ENCODE measurements at places on chromosomes 2 and 18.
A peak's percentile ranks its signal among the peaks of the same experiment; 100 is the strongest.

GRCh38 chr2:42010743-42011298, 37.0 kb upstream of the PKDCC start:
- peak; percentile 68 for DNase-seq

GRCh38 chr18:49304751-49305150, 155.7 kb downstream of the DYM start:
- DNase-seq = no peak

GRCh38 chr2:134273256-134273983, 19.5 kb downstream of the MGAT5 start:
- DNase-seq = no peak

GRCh38 chr2:156883804-156884203, 373.7 kb upstream of the GALNT5 start:
- DNase-seq = peak; percentile 34

DNA sequence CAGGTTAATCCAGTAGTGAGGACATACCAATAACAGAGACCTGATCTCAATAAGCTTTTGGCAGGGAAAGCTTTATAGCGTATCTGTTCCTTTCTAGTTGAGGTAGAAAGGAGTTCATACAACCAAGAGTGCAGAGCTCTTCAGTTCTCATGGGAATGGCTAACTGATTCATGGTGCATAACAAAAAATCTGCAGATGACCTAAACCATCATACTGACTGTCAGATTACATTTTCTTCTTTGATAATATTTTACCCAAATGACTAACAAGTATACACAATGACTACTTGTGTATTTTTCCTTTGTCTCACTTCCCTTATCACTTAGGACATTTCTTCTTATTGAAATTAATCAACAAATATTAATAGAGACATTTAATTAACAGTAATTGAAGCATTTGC, 140.0 kb upstream of the SERTAD2 start:
- no peak for DNase-seq

DNA sequence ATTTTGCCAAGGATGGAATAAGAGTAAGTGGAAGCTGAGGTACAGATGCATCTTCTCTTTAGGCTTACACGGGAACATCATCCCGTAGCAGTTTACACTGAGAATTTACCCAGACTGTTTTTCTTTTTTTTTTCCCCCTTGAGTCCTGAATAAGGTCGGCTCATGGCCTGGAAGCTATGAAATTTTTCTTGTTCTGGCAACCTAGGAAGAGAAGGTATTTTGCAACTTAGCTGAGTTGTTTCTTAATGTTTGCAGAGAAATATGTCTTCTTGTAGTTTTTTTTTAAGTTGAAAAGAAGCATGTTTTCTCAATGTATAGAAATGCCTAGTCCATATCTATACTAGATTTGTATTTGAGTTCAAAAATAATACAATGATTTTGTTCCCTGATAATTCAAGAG, 712.5 kb downstream of the TDRD15 start:
- no peak for DNase-seq

- DNase-seq = no peak
Measured at GRCh38 chr2:104158191-104158590, 695.7 kb upstream of the POU3F3 start.
